BJ (cell line): ENCODE measurements at places on chromosomes 2 and 18.

DNA sequence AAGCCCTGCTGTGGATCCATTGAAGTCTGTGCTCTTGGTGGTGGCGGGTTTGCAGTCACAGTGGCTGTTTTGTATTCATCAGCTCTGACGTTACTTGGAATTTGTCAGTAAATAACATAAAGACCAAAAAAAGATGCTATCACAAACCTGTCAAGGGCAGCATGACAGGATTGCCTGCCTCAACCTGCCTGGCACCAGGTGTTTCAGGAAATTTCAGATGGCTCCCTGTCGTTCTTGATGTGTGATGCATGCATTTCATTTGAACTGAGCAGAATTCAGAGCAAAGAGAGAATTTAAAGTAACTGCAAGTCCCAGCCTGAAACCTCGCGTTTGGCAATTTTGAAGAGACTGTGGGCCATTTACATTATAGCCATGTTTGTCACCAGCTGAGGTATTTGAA lies 50.3 kb upstream of the EPC2 start:
- DNase-seq = no peak

GRCh38 chr2:85819811-85820510 lies 66.2 kb downstream of the ATOH8 start:
- DNase-seq = no peak

DNA sequence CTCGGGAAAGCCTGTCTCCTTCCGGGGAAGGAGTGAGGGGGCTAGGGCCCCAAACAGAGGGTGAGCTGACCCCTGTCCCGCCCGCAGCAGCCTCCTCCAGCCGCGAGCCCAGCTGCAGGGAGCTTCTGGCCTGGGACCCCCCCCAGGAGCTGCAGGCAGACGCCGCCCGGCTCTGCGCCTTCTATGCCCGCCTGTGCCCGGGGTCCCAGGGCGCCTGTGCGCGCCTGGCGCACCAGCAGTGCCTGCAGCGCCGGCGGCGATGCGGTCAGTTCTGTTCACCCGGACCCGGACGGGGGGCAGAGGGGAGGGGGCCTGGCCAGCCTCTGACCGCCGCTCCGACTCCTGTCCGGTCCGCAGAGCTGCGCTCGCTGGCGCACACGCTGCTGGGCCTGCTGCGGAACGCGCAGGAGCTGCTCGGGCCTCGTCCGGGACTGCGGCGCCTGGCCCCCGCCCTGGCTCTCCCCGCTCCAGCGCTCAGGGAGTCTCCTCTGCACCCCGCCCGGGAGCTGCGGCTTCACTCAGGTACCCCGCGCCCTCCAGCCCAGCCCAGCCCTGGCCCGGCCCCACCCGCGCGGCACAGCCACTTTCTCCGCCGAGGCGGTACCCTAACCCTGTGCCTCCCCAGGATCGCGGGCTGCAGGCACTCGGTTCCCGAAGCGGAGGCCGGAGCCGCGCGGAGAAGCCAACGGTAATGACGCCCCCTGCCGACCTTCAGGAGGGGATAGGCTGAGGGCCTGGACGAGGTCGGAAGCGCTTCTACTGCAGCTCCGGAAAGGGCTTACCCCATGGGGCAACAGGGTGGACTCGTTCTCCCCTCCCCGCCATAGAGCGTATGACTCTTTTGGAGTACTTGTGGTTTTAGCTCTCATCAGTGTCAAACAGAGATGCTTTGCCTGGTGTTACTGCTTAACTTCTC lies 2.0 kb upstream of the CHRND start:
- no peak for DNase-seq

DNA sequence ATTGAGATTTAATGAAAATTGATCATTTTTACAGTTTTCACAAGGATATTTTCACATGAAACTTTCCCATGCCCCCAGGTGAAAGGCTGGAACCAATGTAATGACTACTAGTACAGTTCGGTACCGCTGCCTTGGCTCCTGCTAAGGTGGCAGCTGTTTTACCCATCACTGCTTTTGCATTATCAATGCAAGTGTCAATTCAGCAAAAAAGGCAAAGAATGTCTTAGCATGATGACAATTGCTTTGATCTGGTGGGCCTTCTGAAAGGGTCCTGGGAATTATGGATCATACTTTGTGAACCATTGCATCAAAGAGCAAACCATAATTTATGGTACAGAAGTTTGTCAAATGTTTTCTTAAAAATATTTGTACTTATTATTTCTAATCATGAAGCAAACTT lies 107.2 kb downstream of the KYNU start:
- no peak for DNase-seq

DNA sequence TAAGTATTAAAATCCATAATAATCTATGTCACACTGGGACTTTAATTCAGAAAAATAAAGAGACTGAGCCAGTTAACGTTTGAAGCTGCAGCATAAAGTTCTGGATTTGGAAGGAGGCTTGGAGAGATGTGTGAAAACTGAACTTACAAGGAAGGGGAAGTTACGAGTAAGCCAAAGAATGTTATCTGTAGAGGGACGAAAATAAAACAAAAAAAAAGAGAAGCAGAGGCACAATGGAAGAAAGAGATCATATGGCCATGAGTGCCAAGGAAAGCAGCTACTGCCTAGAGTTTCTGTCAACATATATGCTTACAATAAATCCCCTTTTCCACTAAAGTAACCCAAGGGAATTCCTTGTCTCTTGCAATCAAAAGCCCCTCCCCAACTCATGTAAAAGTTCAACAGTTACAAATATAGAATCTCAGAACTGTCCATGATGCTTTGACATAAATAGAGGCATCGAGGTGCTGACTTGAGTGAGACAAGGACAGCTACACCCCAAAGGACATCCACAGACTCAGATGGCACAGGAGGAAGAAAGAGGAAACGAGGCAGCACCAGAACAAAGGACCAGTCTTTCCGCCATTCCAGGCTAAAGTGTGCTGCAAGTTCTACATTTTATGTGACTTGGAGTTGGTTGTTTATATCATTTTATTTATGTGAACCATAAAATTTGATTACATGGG lies 16.1 kb upstream of the ARL5A start:
- no peak for DNase-seq

- peak; percentile 11 for DNase-seq
These were observed 404.0 kb upstream of the MMADHC start for GRCh38 chr2:149991576-149991975.

- DNase-seq = peak; percentile 96
These were observed 189.4 kb upstream of the GLI2 start for GRCh38 chr2:120546048-120546864.
